Fibroblast of mammary gland (primary cell): ENCODE measurements at places on chromosomes 7 and 10.

GRCh38 chr10:124122211-124122610, 28.8 kb upstream of the CHST15 start:
- DNase-seq = no peak

- peak; percentile 79 for DNase-seq
These were observed 45.3 kb upstream of the OSBPL3 start for GRCh38 chr7:25025218-25025671.

DNA sequence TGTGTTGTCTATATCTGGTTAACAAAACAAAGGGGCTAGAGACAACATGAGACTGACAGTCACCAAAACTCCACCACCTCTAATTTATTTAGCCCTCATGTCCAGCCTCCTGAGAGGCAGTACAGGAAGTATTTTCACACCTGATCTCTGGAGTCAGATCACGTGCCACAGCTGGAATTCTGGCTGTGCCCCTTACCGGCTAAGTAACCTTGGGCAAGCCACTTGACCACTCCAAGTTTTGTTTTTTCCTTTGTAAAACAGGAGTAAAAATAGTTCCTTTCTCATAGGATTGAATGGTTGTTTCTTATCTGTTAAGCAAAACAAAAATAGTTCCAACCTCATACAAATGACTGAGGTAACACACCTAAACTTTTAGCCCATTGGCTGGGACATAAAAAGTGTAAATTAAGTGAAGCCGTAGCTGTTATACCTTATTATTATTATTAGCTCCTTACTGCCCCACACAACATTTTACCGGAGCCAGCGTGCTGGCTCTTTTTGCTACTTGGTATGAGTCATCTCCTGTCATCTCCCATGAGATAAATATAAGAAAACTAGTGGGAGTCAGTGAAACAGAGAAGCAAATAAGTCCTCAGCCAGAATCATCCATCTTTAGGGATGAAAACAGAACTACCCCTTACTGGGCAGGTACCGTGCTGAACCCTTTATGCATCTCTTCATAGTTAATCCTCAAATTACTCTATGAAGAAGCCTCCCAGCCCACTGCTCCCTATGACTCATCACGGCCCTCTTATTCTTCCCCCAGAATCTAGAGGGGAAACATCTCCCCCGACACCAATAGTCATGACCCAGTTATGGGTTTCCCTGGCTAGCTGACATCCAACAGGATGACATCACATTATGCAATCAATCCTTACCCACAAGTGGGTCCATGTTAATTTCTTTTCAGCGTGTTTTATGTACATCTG, 44.9 kb downstream of the PPP1R3C start:
- peak; percentile 93 for DNase-seq

DNA sequence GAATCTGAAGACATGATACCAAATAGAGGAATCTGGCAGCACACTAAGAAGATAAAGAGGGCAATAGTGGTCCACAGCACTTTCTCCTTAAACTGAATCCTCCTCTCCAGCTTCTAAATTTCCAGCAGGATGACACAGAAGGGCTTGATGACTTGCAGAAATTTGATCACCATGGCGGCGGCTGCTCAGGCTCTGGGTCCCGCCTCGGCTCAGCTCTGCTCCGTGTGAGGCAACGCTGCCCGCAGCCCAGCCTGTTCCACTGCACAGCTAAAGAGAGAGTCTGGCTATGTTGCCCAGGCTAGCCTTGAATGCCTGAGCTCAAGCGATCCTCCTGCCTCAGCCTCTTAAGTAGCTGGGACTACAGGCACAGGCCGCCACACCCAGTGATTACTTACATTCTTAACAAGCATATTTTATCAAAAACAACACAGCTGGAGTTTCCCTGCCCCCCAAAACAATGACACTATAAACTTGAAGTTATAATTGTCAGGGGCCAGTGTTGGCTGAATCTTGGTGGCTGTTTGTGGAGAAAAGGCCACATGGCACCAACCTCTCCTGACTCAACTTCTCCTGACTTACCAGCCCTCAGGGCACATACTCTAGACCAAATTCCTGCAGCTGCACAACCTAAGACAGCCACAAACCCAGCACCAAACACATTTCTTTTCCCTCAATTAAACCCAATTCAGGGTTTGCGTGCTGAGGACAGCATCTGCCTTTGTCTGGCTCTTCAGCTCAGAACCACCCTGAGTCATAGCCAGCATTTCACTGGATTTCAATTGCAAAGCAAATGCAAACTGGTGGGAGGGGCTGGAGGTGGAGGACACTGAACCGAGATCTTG, 11.6 kb upstream of the TNPO3 start:
- peak; percentile 73 for DNase-seq

DNA sequence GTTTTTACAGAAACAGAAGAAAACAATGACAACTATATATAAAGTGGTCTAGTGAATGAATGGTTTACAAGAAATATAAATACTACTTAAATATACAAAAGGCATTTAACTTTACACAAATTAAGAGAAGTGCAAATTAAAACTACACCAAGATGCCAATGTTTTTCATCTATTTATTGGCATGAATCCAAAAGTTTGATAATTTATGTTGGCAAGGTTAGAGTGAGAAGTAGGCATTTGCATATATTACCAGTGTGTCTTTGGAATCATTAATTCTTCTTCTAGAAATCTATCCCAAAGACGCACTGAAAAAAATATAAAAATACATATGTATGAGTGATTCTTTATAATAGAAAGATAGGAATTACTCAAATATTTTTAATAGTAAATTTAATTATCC, 457.4 kb downstream of the MDFIC start:
- no peak for DNase-seq

GRCh38 chr7:155490697-155491628, 33.0 kb downstream of the EN2 start:
- peak; percentile 16 for DNase-seq

GRCh38 chr7:45430397-45430796, 143.8 kb upstream of the ADCY1 start:
- no peak for DNase-seq

- no peak for DNase-seq
These were observed at the start of gene SUN3 for GRCh38 chr7:48028938-48029337. SUN3 (minus strand) TSS chr7:48029107; CDS start chr7:48028938, 169 bp downstream.

DNA sequence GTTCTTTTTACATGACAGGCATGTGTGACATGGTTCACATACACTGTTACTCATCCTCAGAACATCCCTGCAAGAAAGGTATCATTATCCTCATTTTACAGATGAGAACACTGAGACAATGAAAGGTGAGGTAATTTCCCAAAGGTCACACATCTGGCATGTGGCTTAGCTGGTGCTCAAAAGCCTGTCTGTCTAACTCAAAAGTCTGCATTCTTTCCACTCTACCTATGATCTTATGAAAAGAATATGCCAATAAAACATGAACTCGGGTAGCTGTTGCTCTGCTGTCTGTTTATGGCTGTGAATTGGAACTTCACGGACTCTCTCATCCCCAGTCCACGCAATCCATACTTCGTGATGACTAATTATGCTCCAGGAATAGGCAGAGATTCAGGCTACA, 79.0 kb upstream of the ODAD2 start:
- peak; percentile 23 for DNase-seq

- DNase-seq = no peak
These were observed 123.1 kb upstream of the MACROH2A2 start for GRCh38 chr10:69929575-69929974.

GRCh38 chr7:70778585-70778984, 353.4 kb upstream of the GALNT17 start:
- no peak for DNase-seq

DNA sequence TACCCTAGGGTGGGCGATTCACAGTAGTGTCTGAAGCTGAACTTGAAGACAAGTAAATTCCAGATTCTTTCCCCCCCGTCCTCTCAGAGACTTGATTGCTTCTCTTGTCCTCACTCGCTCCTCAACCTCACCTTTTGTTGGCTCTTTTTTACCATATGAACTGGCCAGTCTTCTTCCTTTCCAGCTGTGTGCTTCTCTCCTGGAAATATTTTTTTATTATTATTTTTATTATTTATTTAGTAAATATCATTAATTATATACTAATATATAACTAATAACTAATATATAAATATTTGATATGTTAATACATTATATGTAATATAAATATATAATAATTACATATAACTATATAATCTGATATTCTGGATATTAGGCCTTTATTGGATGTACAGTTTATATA, 484.3 kb downstream of the GALNT17 start:
- no peak for DNase-seq

DNA sequence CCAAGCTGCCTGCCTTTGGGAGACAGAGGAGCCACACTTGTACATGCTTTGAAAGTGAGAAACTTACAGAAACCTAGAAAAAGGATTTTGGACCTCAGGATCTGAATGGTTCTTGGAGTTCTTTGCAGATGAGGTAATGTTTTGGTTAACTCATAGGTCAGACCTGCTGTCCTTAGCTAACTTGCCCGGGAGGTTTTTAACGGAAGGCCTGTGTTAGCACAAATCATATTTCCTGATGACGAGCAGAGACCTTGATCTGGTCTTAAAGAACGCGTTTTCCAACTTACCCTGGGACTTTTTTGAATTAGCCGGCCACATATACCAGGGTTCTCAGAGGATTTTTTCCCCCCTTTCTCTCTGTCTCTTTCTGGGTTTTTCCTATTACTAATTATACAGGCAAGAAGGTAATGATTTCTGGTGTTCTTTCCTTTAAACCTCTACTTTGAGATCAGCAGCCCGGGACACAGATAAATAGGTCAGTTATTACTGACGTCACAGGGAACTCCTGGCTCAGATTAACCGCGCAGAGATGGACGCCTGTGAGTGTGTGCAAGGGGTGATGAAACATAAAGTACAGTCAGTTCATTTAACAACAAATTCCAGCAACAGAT, 101.7 kb upstream of the KLF6 start:
- peak; percentile 97 for DNase-seq

DNA sequence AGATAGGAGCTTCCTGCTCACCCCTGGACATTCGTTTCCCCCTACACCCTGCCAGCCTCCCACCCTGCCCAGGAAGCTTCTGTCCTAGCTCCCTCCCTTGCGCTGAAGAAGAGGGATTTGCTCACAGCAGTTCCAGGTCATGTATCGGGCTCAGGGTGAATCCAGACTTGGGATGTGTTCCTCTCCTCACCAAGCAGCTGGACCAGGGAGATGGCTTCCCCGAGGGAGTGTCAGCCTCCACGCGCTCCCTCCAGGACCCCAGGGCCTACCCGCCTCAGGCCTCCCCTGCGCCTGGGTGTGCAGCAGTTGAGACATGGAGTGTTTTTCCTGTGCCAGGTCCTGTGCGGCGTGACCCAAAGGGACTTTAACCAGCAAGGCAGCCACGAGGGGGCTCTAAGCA, 435.6 kb upstream of the FOXK1 start:
- no peak for DNase-seq

GRCh38 chr10:106560925-106561640, 603.4 kb downstream of the SORCS1 start:
- peak; percentile 91 for DNase-seq
